Suppressor macrophage treated with lipopolysaccharide for 1 hour (primary cell): ENCODE measurements at places on chromosomes 6 and 20.

DNA sequence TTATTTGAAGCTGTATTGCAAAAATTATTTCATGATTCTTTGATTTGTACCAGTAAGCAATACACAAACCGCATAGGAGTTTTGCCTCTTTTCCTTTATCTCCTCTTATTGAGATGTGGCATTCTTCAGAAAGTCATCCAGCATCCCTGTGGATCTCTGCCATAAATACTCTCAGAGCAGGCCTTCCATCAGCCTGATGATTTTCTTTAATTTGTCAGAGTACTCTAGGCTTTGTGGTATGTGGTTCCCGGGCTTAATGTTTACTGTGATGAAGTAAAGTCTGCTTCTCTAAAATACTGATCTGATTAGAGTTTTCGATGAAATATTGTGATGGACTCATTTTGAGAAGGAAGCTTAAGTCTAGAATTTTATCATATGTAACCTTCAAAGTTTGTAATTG, 31.1 kb upstream of the SLC35D3 start:
- no peak for DNase-seq

- no peak for DNase-seq
These were observed 944 bp upstream of the C6orf136 start for GRCh38 chr6:30645989-30646388.

GRCh38 chr6:43335469-43335868, 26.8 kb upstream of the CRIP3 start:
- DNase-seq = no peak

DNA sequence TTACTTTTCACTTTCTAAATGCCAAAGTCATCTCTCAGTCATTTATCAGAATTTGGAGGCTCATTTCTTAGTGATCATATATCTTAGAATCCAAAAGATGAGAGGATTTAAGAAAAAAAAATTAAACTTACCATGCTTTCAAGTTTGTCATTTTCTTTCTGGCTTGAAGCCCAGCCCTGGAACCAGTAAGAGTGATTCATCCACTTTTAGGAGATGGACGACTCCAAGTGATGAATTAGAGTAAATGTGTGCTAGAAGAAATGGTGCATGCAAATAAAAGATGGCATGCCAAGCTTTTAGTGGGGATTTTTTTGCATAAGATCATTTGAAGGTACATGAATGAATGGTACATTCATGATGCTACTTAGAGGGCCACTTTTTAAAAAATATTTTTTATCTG, 20.1 kb downstream of the PLCB1 start:
- peak; percentile 38 for DNase-seq

DNA sequence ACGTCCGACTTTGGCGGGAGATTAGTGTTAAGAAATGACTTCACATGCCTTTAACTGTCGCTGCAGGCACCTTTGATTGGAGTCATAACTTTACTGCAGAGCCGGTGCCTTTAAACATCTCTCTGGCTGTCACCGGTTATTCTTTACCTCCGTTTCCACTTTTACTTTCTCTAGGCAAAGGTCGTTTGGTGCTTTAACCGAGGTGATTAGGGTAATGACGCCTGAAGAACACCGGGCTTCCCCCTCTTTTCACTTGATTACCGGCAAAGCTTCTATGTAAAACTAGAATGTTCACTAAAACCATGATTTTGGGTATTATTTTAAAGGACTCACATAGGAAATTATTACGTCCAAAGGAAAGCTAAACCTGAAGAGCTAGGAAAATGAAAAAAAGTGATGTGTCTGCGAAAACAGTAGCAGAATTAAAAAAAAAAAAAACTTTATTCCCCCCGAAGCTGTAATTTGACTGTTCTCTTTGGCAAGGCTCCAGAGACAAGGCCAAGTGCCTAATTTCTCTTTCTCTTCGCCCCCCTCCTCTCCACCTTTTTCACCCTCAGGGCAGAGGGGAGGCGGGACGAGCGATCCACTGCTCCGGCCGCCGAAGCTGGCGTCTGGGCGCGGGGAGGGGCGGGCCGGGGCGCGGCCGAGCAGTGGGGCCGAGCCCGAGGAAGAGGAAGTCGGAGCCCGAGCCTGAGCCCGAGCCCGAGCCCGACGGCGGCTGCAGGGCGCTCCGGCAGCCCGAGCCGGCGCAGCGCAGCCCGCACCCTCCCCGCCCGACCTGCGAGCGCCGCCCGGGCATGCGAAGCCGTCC, at the start of gene PLEKHG1:
Gene PLEKHG1 (plus strand): TSS at position 687 of the 811 bp plus-strand sequence. CDS start 133,797 bp downstream, outside the sequence.
- DNase-seq = peak; percentile 89

DNA sequence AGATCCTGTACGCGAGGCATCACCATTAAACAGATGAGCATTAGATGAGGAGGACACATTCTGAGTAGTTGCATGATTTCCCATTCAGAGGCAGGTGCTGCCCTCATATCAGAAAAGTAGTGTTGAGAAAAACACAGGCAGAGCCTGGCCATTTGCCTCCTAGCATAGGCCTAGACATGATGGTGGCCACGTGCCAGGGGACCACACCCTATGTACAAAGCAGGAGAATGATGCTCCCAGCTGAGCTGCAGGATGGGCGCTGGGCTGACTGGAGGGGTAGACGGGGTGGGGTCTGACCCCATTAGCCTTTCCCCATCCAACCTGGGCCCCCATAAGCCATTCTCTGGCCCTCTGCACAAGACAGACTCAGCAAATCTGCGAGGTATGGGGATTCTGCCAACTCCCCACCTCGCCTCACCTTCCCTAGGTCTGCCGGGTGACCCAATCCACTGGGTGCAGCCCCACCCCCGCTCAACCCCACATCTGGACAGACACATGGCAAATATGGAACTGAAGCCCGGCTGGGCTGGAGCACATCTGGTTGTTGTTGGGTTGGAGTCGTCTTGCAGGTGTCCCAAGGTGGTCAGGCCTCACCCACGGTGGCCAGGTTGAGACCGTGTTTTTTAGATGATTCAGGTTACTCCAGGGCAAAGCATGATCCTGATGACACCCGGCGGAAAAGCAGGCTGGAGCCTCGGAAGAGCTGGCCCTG, 13.9 kb downstream of the PI16 start:
- DNase-seq = no peak

- DNase-seq = no peak
These were observed 677 bp upstream of the ZBTB24 start for GRCh38 chr6:109483735-109484057.

GRCh38 chr6:70176842-70177550, 125.9 kb downstream of the COL9A1 start:
- DNase-seq = no peak

- DNase-seq = no peak
These were observed 472.0 kb downstream of the CD109 start for GRCh38 chr6:74167976-74168375.

GRCh38 chr6:82712826-82713225, 349.2 kb downstream of the TPBG start:
- DNase-seq = no peak

DNA sequence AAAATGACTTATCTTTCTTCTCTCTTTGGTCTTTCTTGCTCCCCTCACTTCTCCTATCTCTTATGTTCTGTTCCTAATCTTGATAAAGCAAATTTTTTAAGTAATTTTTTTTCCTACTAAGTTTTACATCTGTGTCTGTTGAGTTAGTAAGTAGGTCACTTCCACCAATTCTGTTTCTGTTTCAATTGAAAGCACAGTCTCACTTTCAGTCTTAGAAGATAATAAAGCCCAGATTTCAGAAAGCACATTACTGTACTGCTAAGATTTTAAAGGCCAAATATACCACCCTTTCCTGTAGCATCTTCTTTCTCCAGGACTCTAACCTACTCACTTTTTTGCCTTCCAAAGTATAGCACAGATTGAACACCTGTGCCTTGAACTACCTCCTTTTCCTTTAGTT, 866.1 kb upstream of the ADGRB3 start:
- DNase-seq = no peak

DNA sequence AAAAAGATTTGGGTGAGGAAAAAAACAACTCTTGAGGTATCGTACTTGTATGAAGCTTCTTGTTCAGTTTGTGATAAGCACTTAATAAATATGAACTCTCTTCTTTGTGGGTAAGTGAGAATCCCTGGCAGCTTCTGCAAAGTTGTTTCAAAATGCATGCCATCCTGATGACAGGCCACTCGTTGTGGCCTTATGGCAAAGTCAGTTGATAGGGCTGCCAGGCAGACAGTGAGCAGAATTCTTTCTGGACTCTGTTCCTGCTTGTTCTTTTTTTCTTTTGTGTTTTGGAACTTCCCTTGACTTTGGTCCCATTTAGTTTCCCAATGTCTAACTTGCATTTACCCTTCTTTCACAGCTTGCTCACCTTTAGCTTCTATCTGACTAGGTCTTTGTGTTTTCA, 983.5 kb upstream of the FLRT3 start:
- no peak for DNase-seq

DNA sequence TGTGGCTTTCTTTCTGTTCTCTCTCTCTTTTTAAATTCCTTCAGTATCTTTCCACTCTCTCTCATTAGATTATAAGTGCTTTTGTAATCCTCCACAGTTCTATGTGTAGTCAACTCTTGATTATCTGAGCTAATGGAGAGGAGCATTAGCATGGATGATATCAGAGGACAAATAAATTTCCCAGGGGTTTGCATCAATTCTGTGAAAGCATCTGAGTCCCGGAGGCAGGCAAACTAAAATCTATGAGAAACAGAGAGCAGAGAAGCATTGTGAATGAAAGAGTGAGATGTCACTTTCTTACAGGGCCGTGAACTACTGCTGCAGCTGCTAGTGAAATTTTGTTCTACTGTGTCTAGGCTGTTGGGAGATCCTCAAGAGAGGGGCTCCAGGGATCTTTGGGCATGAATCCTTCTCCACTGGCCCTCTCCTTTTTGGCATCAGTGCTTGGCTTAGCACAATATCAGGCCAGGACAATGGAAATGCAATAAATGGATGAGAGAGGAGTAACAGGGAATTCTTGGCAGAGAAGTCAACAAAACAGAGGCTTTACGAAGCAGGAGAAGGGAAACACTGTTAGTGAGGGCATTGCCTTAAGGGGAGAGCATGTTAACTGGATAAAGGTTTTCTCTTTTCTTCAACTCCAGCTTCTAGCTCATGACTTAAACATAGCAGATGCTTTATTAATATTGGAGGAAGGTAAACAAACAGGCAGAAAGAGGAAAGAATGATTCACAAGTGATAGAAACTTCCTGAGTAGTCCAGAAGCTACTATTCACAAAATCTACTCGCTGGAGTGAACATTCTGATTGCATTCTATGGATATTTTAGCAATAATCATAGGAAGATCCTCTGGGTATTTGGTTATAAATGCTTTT, 847.0 kb upstream of the MAP3K7 start:
- no peak for DNase-seq

GRCh38 chr6:815348-815738, 122.4 kb upstream of the EXOC2 start:
- no peak for DNase-seq
